K562 (cell line): ENCODE measurements at places on chromosomes 2 and 18.

DNA sequence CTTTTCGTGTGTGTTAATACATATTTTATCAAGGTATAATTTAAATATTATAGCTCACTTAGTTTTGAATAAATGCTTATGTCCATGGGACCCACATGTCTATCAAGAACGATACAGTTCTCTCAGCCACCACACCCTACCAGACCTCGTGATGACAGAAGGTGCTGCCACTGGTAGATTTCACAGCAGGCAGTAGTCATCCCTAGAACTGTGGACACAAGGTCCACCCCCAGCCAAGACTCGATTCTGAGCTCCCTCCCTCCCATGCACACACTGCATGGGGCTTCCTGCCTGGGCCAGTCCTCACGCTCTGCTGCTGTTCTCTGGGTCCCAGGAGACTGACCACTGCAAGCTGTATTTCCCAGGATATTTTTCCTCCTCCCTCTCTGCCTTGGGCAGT is 26.5 kb upstream of the CREB1 start:
- peak; percentile 67 for DNase-seq

DNA sequence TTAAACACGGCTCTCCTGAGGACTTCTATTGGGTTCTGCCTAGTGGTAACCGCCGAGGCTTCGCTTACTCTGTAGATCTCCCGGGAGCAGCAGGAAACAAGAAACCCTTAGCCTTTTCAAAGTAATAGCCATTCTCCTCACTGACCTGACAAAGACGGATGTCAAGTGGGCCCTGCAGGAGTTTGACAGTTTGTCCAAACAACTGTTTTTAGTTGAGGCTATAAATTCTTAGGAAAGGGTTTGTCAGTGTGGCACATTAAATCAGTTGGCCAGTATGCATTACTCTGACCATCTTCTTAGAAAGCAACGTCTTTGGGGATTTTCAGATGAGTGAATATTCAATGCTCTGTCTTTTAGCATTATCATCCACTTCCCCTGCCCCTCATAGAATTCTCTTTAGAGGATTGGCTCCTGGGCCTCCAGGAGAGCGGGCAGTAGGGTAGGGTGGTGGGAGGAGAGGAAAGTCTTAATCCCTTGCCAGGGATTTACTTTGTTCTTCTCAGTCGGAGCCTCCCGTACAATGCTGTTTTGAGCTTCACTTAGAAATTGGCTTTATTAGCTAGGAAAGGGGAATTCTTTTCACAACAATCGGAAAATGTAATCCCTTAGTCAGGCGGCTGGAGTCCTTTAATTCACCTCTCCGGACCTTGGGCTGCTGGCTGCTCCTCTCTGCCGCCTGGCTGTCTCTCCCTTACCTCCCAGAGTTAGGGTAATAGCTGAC is 13.3 kb upstream of the C18orf32 start:
- DNase-seq: no peak

DNA sequence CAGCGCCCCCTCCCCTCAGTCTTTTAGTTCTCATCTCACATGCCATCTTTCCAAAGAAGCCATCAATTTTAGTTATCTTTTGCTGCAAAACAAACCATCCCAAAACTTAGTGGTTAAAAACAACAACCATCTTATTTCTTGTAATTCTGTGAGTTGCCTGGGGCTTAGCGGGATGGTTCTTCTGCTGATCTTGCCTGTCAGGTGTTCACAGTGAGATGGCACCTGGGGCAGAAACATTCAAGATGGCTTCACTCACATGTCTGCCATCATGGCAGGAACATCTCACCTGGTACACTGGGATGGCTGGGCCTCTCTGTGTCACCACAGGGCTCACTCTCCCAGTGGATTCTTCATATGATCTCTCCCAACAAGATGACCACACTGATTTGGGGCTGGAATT is 144.5 kb upstream of the MSH6 start:
- DNase-seq: no peak

GRCh38 chr2:175432793-175433192 is 251.3 kb upstream of the ATP5MC3 start:
- no peak for DNase-seq

DNA sequence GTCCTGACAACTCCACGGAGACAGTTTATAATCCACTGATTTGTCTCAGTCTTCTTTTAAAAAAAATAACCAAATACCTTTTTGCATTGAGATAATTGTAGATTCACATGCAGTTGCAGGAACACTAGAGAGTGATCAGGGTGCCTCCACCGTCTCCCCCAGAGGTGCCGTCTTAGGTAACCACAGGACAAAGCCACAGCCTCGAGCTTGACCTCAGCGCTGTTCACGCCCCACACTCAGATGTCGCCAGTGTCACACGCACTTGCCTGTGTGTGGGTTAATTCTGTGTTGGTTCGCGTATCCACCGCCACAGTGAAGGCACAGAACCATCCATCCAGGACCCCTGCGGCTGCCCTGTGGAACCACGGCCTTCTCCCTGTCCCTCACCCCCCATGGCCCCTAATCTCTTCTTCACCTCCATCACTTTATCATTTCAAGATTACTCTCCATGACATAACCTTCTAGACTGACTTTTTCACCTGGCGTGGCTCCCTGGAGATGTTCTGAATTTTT is 295.0 kb upstream of the HDAC4 start:
- DNase-seq: no peak

- DNase-seq: no peak
Measured at GRCh38 chr18:5463390-5463789, 80.4 kb downstream of the EPB41L3 start.

DNA sequence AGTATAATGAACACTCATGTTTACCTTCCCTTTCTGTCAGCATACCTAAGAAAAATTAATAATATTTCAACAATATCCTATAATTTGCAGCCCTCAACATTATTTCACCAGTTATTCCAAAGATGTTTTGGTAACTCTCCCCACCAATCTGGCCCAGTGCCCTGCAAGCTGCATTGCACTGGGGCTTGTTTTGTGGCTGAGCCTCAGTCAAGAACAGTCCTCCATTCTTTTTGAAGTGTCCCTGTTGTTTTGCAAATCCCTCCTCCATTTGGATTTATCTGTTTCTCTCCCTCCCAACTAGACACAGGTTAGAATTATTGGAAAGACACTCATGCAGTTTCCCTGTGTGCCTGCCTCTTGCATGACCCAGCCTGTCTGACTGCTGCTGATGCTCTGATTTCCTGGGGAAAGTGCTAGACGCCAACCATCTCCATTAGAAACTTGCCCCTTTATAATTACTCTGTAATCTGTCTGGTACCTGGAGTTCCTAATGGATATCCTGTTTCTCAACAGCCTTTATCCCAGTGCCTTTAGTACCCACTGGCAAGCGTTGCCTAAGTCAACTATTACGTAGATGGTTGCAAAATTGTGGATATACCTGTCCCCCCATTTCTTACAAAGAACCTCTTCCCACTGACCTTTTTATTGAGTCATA is 60.2 kb downstream of the EIF5B start:
- no peak for DNase-seq

DNA sequence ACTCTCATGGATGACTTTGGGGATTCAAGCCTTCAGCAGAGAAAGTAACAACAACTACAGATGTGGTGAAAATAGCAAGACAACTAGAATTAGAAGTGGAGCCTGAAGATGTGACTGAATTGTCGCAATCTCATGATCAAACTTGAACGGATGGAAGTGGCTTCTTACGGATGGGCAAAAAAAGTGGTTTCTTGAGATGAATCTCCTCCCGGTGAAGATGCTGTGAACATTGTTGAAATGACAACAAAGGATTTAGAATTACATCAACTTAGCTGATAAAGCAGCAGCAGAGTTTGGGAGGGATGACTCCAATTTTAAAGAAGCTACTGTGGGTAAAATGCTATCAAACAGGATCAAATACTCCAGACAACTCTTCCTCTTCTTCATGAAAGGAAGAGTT is 43.1 kb downstream of the AAK1 start:
- no peak for DNase-seq

DNA sequence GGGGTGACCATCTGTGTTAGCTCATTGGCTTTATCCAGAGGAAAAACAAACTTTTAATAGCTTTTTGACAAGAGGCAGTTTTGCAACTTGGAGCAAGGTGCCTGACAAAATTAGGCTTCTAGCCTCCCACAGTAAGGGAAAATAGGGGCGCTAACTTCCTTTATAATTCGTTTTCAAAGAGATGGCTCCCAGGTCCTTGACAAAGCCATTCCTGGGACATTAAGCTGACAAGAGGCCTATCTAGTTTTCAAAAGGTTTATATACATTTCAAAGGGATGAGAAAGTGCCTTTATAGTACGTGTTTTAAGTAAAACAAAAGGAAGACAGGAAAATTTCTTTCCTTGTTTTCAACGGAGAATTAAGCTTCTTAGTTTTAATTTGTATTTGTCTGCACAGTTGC is 159.4 kb upstream of the GCFC2 start:
- DNase-seq: no peak

DNA sequence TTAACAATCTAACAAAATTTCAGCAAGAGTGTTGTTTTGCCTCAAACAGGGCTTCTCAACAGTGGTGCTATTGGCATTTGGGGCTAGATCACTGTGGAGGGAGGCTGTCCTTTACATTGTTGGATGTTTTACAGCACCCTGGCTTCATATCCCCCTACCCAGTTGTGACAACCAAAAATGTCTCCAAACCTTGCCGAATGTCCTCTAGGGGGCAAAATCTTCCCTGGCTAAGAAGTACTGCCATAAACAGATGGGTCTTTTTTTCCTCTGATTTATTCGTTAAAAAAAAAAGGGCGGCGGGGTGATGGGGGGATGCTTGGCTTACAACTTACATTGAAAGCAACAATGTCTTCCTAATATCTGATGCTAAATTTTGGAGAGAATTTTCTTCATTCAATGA is 207.6 kb upstream of the CCDC150 start:
- DNase-seq: peak; percentile 17

- DNase-seq: no peak
Measured at GRCh38 chr2:201419057-201419635, 32.1 kb downstream of the TRAK2 start.

DNA sequence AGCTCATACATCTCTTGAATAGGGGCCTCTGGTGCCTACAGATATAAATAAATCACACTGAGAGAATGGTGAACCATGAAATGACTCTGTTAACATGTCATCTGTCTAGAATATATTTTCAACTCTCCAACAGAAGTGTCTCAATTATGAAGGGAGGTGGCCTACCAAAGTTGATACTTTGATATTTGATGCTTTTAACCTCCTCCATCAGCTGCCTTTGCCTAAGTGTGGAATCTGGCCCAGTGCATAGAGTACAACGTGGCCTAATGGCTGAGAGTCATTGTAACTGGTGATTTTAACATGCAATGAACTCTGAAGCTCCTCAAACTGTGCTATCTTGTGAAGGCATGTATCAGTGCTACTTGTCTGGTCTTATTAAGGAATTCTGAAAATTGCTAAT is 93.4 kb downstream of the MYO3B start:
- peak; percentile 49 for DNase-seq

- DNase-seq: no peak
Measured at GRCh38 chr18:69574401-69574800, 173.7 kb downstream of the DOK6 start.

- no peak for DNase-seq
Measured at GRCh38 chr18:9334973-9335696, 562 bp downstream of the TWSG1 start.

DNA sequence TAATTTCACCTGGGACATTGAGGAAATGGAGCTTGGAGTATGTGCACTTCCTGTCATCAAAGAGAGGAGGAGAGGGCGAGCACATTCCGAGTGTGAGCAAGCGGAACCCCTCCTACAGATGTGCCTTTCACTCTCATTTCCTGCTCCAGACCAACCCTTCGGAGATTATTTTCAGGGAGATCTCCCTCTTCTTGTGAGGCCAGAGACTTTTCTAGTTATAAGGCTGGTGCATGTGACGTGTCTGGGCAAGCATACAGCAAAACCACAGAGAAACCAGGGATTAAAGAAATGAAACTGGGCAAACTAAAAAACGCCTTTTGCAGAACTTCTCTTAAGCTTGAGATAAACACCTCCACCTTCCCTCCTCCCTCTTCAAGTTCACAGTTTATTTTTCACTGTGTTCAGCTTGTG is 409.2 kb upstream of the TCF4 start:
- no peak for DNase-seq

GRCh38 chr2:177328056-177328455 is 63.5 kb upstream of the NFE2L2 start:
- peak; percentile 36 for DNase-seq

GRCh38 chr18:28714498-28714897 is 537.6 kb upstream of the CDH2 start:
- no peak for DNase-seq

- no peak for DNase-seq
Measured at GRCh38 chr2:224523626-224524577, 61.3 kb downstream of the CUL3 start.

DNA sequence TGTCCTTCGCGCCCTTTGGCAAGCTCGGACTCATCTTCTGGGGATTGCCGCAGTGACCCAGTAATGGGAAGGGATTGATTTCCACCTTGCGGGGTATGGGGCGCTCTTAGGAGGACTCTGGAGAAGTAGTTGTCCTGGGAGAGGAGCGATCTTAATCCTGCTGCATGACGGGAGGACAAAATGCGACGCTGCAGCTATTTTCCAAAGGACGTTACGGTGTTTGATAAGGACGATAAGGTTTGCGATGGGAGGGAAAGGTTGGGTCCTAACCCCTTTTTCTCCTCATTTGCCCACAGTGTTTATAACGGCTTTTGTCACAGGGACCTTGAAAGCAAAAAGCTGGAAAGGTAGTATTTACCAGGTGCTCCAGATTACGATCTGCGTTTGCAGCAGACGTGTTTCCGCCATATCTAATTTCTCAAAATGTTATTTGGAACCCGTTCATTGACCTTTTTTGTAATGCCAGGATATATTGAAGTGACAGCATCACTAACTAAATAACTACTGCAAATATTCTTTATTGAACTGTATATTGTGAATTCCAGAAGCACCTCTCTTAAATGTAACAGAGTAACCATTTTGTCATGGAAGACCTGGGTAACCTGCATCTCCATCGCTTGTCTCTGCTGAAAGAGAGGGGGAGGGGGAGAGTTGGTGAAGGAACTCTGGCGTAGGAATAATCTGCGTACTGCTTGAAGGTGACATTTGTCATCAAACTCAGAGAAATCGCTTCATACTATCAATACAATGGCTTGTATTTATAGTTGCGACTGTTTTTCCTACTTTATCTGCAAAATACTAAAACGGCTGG is 590 bp downstream of the MDH1 start:
- peak; percentile 18 for DNase-seq

DNA sequence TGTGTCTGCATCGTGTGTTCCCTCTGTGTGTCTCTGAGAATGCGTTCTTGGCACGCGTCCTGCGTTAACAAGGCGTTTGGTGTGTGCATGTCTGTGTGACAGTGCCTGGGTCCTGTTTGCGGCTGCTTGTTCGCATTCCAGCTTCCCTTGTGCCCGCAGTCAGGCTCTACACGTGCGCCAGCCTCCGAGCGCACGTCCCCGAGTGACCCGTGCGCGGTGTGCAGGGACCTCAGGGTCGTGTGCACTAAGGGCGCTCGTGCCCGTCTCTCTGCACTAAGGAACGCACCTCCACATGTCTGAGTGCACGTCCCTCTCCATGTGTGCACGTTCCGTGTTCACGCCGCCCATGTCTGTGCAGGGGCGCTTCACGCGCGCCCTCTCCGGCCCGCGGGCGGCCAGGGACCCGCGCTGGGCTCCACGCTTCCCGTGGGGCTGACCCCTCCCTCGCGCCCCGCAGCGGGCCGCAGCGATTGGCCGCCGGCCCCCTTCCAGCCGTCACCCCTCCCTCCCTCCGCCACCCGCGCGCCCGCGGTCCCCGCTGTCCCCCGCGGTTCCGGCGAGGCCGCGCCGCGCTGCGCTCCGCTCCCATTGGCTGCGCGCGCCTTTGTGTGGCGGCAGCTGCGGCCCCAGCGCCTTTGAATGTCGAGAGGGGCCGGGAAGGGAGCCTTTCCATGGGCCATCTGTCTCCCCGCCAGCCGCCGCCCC is 229.4 kb downstream of the HAUS1 start:
- no peak for DNase-seq

GRCh38 chr2:224722770-224723169 is 6.6 kb upstream of the CCDC195 start:
- DNase-seq: no peak
